Cerebellar cortex (tissue), 1 donor: ENCODE measurements at places on chromosomes 6 and 20.

- DNase-seq, result no peak
Observed at GRCh38 chr6:43287717-43288679, 10.1 kb upstream of the SLC22A7 start.

DNA sequence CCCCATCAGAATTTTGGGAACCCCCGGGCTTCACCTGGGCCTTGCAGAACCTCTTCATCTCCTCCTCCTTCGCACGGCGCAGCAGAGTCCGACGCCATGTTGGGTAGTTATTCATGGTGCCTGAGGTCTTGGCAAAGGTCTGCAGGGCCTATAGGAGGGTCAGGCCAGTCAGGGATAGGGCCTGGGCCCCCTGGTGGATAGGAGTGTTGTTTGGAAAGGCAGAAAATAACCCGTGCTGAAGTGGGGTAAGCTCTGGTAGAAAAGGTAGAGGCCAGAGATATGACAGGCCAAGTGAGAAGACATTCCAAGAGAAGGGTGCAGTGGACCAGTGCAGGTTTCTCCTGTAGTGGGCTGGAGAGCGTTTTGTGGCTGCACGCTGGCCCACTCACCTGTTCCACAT lies 4.9 kb downstream of the SMPD2 start:
- DNase-seq, result no peak

GRCh38 chr20:13930281-13930680 lies 60.1 kb downstream of the SEL1L2 start:
- DNase-seq, result no peak

- no peak for DNase-seq
Observed at GRCh38 chr6:18845896-18846295, 458.7 kb downstream of the RNF144B start.

DNA sequence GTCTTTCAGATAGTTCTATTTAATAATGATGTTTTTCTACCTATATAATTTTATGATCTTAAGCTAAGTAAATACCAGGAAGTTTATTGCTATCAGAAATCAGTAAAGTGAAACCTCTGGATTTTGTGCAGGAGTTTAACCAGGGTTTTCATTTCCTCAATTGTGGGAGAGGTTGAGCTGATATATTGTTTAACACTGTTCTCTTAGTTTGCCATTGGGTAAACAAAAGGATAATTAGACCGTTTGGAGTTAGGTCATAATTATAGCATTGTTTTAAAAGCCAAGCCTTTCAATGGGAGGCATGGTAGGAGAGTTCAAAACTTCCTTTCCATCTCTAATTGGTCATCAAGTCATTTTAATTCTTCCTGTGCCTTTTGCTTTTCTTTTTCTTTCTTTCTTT lies 58.7 kb downstream of the STXBP5 start:
- no peak for DNase-seq

- no peak for DNase-seq
Observed at GRCh38 chr20:50294164-50295088, 103.8 kb downstream of the CEBPB start.

DNA sequence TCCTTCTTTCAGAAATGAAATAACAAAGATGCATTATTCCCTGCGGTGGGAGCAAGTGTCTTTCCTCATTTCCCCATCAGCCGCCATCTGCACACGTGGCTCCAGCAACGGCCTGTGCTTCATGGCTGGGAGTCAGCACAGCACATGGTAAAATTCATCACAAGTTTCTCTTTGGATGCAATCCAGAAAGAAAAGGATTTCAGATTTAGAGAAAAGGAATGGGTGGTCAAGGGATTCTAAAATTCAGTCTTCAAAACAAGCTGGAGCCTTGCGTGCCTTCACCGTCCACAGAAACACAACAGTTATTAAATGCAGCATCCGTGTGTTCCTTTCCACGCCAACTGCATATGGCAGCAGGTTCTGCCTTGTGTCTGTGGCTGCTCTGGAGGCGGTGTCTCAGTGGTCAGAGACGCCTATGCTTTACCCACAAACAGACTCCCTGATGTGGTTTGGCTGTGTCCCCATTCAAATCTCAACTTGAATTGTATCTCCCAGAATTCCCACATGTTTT lies 107.6 kb downstream of the THBS2 start:
- no peak for DNase-seq

DNA sequence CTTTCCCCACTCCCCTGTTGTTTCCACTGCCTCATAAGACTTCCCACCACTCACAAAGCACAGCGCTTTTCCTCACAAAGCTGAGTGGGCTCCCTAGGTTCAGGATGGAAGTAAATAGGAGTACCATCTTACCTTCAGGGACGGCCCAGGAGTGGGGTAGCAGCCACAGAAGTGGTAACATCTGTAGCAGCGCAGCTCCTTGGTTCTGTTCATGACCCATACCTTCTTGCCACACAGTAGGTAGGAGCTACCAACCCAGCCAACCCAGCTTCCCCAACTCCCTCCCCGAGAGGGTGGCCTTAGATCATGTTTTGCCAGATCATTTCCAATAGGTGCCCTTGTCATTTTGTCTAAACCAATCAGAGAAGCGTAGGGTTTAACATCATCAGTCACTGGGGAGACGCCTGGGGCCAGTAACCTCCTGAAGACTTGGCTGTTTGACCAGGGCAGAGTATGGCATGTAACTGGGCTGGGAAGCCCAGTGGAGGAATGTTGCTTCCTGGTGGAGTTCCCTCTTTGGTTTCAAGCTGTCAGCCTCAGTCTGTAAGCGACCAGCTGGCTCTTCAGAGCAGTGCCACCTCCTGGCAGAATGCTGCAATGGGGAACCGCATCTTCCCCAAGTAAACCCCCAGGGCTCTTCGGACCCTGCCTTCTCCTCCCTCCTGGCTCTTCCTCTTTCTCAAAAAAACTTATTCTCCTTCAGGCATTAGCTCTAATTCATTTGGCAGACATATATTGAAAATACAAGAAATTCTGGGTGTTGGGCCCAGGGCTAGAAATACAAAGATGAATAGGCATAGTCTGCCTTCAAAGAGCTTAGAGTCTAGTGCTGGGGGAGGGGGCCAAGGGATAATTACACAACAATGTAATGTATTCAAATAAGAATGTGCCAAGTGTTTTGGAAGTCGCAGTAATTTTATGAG lies at the start of gene HLA-DMA:
TSS of gene HLA-DMA (minus strand) at position 281 of the 923 bp plus-strand sequence. CDS start at position 220, 61 bp downstream.
- peak; percentile 95 for DNase-seq

GRCh38 chr6:14126191-14126590 lies 8.6 kb downstream of the CD83 start:
- DNase-seq, result peak; percentile 75

DNA sequence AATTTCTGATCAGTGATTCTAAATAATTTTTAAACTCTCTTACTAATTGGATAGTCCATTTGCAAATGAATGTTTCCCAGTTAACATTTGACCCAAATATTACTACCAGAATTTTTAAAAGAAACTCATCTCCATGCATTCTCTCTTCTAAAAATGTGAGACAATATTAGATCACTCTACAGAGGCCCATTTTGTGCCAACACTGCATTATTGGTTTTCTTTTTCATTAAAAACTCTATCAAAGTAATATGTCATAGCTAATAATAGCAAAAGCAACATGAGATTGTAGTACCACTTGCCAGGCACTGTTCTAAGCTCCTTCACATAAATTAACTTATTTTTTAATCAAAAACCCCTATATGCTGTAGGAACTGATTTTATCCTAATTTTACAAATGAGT lies 345.6 kb upstream of the PLCB4 start:
- DNase-seq, result no peak

GRCh38 chr20:36852187-36852586 lies 23.8 kb upstream of the TLDC2 start:
- DNase-seq, result peak; percentile 95

- DNase-seq, result no peak
Observed at GRCh38 chr20:41278936-41279335, 38.6 kb downstream of the ZHX3 start.

DNA sequence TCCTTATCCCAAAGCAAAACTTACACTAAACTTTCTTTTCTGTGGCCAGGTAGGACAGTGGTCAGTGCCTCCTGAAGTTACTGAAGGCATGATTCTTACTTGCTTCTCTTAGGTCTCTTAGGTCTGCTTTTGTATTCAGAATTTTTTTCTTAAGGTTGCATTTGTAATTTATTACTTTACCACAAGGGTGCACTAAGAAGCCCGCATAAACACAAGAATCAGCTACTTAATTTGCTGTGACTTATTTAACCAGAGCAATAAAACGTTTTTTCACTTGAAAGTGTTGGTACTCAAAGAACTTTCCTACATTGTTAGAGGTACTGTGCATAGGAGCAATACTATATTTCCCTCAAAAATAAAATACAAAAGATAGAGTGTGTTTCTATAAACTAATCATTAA lies 75.4 kb upstream of the LAMA2 start:
- peak; percentile 5 for DNase-seq

- DNase-seq, result no peak
Observed at GRCh38 chr6:53496797-53497375, 48.0 kb downstream of the GCLC start.

DNA sequence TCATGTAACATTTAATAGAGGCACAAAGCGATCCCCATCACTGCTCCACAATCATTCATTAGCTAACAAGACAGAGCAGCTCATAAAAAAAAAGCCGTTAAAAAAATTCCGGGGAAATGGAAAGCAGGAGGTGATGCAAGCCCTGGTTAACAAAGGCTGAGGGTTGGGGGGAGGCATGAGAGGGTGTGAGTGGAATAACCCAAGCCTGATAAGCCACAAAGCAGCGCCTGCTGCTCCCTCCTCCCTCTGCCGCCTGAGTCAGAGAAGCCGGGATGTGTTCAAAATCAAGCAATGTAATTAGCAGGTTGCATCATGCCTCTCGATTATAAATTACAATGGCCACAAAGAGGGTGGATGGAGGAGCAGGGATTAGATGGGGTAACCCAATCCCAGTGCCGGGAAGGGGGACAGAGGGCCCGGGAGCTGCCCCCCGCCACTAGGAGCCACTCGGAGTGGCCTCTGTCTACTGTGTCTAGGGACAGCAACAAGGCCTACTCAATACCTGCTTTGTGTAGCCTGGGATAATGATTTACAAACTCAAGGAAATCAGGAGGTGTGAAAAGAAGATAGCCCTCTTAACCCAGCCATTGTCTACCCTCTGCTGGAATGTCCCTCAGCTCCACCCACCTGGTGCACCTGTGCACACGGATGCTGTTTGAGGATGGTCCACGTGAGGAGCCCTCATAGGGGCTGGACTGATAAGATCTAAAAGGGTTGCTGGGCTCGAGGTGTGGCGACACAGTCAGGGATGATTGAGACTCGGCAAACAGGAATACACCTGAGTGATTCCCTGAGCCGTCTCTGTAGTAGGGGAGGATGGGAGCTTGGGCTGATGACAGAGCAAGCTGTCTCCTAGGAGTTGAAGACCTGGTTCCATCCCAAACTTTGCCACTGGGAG lies 156.9 kb downstream of the VEGFA start:
- DNase-seq, result no peak

DNA sequence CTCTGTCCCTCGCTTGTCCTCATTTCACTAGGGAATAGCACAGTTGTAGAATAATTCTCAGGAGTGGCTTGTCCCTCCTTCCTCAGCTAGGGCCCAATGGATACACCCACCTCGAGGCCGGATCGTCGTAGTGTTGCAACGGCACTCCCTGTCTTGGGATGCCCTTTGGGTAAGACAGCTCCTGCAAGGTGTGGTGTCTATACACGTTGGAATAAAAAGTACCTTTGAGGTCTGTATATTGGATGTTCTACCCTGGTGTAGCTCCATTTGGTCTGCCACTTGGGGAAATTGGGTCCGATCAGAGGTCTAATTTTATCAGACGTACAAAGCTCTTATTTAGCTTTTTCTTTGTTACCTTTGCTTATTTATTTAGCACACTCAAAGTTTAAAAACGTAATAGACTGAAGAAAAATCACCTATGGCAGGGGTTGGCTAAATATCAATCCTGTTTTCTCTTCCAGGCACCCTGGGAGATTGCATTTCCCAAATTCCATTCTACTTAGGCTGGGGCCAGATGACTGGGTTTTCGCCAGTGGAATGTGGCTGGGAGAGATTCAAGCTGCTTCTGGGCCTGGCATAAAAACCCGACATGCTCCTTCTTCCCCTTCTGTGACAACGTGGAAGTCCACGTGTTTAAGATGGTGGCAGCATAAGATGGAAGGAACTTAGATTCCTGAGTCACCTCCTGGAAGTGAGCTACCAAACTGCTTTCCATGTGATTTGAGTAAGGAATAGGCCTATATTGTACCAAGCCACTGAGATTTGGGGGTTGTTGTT lies 82.3 kb upstream of the CD83 start:
- no peak for DNase-seq

DNA sequence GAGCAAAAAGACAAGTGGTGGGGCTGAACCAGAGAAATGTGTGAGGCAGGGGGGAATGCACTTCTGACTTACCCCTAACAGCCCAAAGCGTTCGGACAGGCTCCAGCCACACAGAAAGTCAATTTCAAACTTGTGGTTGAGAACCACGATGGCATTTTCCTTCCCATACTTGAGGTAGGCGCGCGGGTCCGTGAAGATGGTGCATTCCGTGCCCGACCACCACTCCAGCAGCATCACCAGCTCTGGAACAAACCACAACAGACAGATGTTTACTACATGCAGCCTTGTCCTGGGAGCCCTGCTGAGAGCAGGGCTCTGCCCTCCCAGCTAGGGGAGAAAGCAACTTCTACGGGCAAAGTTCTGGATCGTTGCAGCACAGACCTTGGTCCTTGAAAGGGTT lies 107.7 kb downstream of the AGPAT4 start:
- DNase-seq, result no peak
